ENCODE measurements at places on chromosomes 5 and 9.
A peak's percentile ranks its signal among the peaks of the same experiment; 100 is the strongest.

GRCh38 chr5:127420758-127421157, 96.7 kb upstream of the PRRC1 start:
- DNase-seq = no peak

DNA sequence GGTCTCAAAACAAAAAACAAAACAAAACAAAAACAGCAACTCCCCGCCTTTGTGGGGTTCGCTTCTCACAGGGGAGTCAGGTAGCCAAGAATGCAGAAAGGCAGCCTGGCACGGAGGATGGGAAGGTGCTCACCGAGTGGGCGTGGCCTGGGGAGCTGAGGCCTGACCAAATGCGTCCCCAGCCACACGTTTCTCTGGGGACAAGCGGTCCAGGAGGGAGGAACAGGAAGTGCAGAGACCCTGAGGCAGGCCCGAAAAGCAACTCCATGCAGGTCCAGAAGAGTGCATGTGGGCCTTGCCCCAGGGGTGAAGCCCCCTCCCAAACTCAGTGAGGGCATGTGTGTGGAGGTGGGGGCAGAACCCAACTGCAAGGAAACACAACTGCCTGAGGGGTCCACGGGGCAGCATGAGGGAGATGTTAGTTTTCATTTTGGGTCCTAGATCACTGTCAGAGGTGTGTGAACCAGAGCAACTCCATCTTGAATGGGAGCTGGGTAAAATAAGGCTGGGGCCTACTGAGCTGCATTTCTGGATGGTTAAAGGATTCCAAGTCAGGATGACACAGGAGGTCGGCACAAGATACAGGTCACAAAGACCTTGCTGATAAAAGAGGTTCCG, 2.6 kb upstream of the UAP1L1 start:
- no peak for DNase-seq

DNA sequence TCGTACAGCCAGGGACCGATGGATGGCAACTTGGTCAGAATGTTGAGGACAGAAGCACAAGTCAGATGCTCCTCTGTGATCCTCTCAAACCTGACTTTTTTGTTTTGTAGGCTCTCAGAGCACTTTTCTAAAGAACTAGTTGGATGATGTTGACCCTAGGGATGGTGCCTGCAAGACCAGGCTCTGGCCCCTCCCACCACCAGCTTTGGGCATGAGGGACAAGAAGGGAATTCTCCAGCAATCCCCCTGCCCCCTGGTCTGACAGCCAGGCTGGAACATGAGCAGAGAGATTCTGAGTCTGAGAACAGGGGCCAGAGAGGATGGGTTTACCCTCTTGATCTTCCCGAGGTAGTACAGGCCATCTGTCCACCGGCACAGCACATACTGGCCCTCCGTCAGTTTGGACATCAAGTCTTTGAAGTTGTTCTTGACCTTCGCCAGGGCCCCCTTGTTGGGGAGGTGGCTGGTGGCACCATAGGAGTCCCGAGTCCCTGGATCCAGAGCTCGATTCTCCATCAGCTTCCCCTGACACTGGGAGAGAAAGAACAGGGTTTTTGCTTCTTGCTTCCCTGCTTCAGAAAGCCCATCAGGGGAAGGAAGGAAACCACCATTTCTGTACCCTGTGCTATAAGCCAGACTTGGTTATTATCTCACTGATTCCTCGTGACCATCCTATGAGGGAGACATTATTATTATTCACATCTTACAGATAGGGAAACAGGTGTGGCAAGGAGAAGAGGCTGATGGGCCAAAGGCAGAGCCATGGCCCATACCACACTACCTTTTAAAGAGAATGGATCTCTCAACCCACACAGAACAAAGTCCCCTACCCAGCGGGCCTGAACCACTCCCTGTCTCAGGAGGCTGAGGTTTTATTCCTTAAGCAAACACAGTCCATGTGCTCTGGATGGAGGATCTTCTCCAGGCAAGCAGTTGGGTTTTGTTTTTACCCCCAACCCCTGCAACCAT, 2.5 kb downstream of the PHF19 start:
- DNase-seq = no peak

DNA sequence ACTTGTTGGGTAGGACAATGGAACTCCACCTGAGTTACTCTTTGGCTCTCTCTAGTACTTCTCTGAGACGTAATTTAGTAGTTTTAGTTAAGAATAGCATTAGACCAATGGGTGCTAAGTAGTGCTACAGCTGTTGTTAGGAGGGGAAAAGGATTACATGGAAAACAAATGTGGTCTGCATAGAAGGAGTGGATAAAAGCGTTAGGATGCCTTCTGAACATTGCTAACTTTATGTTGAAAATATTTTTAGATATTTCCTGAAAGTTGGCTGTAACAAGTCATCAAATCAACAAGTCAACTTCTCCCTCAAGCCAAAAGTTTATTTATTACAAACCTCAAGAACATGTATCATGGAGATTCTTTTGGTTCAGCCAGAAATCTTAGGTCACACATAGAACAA, 409.5 kb upstream of the MEF2C start:
- DNase-seq = no peak

- DNase-seq = no peak
Measured at GRCh38 chr9:124016175-124017050, 4.8 kb downstream of the LHX2 start.

GRCh38 chr9:90830051-90830450, 28.4 kb downstream of the SYK start:
- DNase-seq = no peak

DNA sequence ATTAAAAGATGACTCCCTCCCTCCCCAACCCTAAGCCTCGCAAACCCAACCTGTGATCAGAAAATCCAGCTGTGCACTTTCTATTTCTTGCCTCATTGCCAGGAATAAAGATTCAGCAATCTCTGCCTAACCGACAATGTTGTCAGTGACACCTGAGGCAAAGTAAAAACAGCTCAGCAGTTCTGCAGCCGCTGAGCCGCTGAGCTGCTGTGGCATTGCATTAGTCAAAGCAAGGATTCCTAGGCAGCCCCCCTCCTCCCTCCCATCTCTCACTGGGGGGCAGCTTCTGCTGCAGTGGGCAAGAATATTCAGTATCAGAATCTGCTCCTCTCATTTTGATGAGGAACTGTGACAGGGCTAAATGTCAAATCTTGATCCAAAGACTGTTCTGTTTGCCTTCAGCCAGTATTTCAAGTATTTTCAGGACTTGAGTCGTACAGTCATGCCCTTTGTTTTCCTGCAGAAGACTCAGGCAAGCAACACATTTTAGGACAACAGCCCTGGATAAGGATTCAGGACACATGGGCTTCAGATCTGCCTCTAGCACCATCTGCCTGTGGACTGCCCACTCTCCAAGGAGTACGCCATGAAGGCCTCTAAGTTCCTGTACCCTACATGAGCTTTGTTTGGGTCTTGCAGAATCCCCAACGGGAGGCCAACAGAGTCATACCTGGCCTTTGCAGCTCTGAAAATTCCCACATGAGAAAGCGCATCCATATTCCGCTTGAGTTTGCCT, 41.1 kb upstream of the DAP start:
- DNase-seq = no peak

GRCh38 chr5:77864997-77865396, 88.9 kb upstream of the TBCA start:
- DNase-seq = no peak

DNA sequence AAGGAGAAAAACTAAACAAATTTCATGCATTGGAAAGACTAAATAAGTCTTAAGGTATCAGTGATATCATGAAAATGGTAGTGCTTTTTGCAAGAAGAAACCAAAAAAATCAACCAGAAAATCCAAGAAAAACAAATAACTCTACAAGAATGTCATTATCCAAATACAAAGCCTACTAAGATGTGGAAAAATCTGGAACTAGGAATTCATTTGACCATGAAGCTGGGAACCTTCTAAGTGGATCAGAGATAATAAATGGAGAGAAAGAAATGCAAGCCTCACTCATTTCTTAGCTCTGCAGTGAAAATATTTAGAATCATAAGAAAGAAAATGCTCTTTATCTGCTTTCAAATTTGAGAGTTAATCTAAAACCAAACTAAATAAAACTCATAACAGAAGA, 51.3 kb downstream of the RASEF start:
- peak; percentile 13 for DNase-seq

DNA sequence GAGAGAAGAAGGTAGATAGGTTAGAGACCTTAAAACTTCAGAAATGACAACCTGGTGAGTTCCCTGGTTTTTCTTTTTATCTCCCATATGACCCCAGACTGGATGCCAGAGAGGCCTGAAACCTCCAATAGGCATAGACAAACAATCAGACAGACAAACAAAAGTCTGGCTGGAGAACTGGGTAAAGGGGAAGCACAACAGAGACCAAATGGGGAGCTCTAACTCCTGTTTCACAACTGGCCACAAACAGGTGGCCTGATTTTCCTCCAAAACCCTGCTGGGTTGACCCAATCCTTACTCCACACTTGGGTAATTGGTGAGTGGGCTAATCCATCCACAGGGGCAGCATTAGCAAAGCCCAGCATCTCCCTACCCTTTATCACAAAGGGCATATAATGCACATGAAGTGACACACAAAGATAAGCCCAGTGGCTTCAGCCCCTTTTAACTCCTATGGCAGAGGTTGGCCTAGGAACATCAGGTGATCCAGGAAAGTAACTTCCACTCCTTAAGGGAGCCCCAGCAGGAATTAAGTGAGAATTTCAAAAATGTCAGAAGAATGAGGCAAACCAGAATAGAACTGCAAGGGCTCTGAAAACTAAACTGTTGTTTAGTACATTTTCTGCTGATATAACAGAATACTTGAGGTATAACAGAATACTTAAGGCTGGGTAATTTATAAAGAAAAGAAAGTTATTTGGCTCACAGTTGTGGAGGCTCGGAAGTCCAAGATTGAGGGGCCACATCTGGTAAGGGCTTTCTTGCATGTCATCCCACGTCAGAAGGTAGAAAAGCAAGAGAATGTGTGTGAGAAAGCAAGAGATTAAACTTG, 60.9 kb upstream of the ROR2 start:
- no peak for DNase-seq
